ENCODE measurements at places on chromosomes 2 and 18.

- ATAC-seq: no peak
Measured at GRCh38 chr2:163255086-163255485, 416.5 kb upstream of the KCNH7 start.

GRCh38 chr2:171505374-171505773 is 16.9 kb upstream of the CYBRD1 start:
- ATAC-seq: no peak

- ATAC-seq: no peak
Measured at GRCh38 chr2:82959727-82960126, 1499.4 kb downstream of the SUCLG1 start.

DNA sequence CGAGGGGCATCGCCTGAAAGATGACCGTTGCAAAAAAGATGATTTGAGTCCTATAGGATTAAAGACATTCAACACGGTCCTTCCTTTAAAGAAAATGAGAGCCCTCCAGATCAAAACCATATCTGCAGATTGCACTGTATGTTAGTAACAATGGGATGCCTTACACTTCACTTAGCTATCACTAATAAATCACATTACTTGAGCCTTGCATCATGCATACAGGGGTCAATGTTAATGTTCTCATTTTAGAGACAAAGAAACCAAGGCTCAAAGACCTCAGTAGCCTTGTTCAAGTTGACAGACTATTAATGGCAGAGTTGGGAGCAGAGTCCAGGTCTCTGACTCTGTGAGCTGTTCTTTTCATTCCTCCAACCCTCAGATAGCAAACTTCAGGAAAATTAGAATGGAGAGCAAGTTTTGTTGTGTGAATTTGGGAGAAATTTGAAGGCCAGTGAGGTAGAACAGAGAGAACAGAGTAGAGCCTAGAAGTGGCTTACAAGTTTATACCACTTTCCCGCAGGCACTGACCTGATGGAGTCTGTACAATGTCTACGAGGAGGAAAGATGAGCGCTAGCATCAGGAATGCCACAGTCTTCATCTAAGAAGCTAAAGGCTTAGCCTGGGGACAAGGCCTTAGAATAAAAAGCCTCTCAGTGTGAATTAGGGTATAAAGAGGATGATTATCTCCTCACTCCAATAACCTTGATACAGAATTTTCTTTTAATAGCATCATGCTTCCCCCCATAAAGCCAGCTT is 48.3 kb downstream of the TRIB2 start:
- no peak for ATAC-seq

DNA sequence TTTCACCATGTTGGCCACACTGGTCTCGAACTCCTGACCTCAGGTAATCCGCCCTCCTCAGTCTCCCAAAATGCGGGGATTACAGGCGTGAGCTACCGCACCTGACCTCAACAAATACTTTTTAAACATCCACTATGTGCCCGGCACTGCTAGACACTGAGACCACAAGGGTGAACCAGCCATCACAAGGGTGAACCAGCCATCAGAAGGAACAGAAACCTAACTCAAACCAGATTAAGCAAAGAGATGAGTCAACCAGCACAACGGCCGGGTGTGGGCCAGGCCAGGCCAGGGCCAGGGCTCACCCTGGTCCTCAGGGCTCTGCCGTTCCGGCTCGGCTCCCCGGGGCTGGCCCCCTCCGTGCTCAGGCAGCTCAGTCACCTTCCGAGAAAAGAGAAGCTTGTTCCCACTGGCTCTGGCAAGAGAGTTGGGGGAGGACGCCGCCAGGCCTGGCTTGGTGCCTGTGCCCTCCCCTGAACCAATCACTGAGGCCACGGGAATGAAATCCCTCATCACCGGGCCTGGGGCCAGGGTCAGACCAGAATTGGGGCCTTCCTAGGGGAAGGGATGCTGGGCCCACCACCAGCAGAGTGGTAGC is 4.4 kb downstream of the TEX44 start:
- peak; percentile 93 for ATAC-seq

DNA sequence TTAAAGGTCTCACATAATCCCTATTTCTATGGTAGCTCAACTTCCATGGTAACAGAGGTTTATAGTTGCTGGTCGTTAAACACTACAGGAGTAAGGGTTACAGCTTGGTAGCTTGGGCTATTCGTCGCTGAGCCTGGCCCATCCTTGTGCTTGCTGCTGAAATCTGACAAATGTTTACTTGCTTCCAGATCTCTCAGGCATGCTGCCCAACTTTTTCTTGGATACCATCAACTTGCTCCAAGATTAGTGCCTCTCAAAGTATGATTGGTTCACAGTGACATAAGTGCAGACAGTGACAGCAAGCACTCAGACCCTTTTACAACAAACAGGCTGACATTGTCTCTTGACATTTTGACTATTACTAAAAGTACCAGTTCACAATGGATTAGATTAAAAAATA is 231.8 kb downstream of the KCNS3 start:
- no peak for ATAC-seq

DNA sequence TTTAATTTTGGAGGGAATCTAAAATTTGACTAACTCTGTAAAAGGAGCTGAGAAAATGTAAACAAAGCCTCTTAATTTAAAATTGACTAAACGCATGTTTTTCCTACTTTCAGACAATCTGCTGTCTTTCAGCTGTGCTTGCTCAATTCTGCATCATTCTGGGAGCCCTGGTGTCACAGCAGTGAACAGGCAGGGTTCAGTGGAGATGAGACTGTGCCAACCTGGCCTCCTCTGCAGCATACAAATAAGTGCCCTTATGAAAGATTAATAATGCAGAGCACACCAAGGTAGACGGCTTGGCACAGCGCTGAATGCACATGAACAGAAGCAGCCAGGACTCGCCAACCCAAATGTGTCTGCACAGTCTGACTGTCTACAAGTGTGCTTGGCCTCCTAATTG is 222.0 kb upstream of the CHAC2 start:
- no peak for ATAC-seq

GRCh38 chr2:179302764-179303571 is 38.3 kb upstream of the SESTD1 start:
- ATAC-seq: no peak

DNA sequence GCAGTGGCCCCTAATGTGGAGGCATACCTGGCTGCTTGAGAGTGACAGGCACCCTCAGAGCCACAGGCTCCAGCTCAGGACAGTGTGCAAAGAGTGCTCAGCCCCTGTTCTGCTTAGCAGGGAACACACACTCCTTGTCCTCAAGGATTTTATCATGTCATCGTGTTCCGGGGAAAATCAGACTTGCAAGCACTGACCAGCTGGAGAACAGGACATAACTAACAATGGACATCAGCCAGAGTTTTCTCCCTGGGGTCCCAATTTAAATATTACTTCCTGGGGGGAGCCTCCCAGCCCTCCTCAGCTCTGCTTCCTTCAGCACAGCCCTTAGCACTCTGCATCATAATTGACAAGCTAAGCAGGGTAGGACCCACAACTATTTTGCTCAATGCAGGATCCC is 175.4 kb upstream of the ACAA2 start:
- ATAC-seq: no peak

GRCh38 chr2:212465456-212465855 is 73.1 kb downstream of the ERBB4 start:
- ATAC-seq: no peak

- ATAC-seq: no peak
Measured at GRCh38 chr2:164810843-164811242, 30.8 kb downstream of the COBLL1 start.

DNA sequence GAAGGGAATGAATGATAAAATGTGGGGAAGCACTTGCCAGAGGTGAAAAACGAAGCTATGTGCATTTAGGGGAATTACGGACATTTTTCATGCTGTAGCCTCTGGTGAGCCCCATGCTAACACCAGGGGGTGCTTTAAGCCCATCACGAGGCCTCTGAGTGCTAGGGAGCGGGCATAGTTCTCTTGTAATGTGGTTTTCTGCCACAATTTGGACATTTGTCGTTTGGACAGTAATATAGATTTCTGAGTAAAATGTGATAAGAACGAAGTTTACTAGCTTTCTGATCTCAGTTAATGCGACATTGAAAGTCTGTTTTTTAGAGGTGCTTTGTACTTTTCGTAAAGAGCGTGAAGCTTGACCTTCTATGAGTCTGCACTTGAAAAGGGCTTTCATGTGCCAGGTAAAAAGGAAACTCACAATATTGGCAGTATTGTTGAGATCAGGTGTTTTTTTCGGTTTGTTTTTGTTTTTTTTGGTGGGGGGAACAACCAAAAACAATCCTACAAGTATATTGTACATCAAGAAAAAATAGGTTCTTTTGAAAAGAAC is 50.6 kb downstream of the TRAF3IP1 start:
- ATAC-seq: peak; percentile 76

Data from esophagus mucosa (tissue), 1 donor.